Effector memory CD8-positive, alpha-beta T cell (primary cell): ENCODE measurements at places on chromosomes 6 and 20.

- DNase-seq = no peak
These were observed 373.2 kb upstream of the MANEA start for GRCh38 chr6:95204178-95204577.

DNA sequence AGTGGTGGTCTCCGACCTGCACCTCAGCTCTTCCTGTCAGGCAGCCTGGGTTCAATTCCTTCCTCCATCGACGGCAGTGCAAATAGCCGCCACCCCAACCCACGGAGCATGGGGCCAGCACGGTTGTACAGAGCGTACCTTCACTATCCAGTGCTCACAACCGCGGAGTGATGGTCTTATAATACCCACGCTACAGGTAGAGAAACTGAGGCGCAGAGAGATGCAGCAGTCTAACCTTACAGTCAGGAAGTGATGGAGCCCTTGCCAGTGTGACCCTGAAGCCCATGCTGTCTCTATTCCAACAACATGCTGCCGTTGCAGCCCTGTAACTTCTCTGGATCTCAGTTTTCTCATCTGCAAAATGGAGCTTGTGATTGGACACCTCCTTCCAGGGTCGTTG lies 11.0 kb downstream of the SCRT2 start:
- no peak for DNase-seq

DNA sequence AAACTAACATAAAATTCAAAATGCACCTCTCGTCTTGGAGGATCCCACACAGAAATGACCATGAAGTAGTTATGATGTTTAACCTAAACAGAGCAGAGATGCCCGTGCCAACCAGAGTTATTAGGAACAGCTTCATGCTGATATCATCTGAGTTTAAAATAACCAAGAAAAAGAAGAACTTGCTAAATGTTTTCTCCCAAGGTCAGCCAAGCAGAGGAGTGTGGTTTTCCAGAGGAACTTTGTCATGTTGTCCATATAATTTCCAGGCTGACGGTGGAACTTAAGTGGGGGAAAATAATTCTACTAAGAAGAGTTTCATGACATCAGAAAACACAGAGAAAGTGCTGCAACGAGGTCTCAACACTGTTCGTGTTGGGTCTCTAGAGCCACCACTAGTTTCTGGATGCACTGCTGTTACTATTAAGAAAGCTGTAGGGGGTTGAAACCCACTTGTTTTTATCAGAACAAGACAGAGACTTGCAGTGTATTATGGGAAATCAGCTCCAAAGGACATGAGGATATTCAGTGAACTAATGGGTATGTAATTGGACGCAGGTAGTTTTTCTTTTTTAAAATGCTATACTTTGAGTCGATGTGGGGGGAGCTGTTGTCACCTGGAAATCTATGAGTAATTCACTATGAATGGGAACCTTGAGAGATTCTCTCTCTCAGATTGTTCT lies 5.2 kb downstream of the AGPAT4 start:
- no peak for DNase-seq

- DNase-seq = no peak
These were observed at the start of gene MTCL3 for GRCh38 chr6:127518710-127519468. Gene MTCL3 (minus strand): TSS chr6:127519335.

DNA sequence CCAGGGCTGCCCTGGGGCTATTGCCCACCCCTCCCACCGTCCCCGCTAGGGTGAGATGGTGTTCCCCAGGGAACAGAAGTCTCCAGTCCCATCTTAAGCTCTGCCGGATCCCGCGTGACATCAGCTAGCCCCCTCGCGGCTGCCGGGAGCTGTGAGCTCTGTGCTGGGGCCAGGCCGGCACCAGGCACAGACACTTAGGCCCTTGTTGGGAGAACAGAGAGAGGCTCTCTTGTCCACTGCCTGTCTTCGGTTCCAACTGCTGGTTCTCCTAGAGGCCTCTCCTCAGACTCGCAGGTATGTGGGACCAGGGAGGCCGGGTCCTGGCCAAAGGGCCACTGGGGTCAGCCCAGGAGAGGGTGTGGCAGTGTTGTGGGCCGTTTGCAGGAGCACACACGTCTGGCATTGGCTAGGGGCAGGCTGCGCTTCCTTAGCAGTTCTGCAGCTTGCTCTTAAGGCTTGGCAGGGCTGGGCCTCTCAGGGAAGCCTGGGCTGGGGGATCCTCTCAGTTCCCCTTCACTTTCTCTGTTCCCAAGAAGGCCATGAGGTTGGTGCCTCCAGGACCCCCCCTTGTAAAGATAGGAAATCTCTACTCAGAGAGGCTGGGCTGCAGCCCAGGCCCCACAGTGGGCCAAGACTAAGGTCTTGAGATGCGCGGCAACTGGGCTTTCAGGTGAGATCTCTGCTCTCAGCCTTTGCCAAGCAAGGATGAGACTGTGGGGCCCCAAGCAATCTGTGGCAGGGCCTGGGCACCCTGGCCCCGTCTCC lies 6.3 kb downstream of the SGK2 start:
- DNase-seq = no peak
